ENCODE measurements at places on chromosomes 16 and 17.
A peak's percentile ranks its signal among the peaks of the same experiment; 100 is the strongest.

DNA sequence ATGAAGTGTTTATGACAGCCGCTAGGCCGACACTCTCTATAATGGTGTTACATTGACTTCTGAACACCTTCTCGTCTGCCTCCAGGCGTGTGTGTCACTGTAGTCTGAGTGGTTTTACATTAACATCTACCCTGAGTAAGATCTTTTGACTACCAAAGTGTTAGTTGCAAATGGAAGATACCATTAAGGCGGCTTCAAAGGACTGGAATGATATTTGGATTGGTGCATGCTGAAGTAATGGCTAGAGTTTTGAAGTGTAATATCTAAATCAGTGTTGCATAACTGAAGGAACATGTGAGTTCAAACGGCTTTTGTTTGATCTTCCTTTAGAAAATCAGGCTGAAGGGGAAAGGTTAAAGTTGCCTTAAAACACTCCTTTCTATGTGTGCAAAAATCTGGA, 52.2 kb downstream of the BCAS3 start:
- peak; percentile 65 for DNase-seq

- DNase-seq: no peak
Observed at GRCh38 chr17:20987511-20987910, 55.3 kb downstream of the USP22 start.

DNA sequence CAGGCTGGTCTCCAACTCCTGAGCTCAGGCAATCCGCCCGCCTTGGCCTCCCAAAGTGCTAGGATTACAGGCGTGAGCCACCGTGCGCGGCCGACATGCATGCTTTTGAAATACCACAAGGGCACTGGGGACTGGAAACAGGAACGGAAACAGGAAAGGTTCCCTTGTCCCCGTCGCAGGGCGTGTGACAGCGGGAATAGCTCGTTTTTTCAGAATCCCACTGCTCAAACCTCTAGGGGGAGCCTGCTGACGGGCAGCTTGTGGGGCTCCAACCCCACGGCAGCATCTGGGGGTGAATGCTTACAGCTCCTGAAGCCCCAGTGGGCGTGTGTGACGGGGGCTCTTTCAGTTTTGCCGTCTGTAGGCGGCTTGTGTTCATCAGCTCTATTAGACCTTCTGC, 18.8 kb upstream of the ASGR2 start:
- DNase-seq: no peak

GRCh38 chr16:17921357-17921978, 415.1 kb downstream of the NPIPA8 start:
- DNase-seq: peak; percentile 73

- DNase-seq: no peak
Observed at GRCh38 chr17:77392376-77393273, 251.9 kb downstream of the SEC14L1 start.

- DNase-seq: no peak
Observed at GRCh38 chr16:87100306-87101058, 216.7 kb downstream of the C16orf95 start.

- DNase-seq: no peak
Observed at GRCh38 chr16:12090151-12090530, 113.6 kb downstream of the SNX29 start.

GRCh38 chr16:27980919-27981700, 82.4 kb downstream of the GSG1L start:
- DNase-seq: no peak

GRCh38 chr17:8959312-8959918, 6.1 kb downstream of the PIK3R5 start:
- no peak for DNase-seq

- DNase-seq: no peak
Observed at GRCh38 chr17:17117923-17118322, 75.7 kb downstream of the MPRIP start.

GRCh38 chr16:21685034-21685455, 21.3 kb downstream of the OTOA start:
- DNase-seq: no peak

DNA sequence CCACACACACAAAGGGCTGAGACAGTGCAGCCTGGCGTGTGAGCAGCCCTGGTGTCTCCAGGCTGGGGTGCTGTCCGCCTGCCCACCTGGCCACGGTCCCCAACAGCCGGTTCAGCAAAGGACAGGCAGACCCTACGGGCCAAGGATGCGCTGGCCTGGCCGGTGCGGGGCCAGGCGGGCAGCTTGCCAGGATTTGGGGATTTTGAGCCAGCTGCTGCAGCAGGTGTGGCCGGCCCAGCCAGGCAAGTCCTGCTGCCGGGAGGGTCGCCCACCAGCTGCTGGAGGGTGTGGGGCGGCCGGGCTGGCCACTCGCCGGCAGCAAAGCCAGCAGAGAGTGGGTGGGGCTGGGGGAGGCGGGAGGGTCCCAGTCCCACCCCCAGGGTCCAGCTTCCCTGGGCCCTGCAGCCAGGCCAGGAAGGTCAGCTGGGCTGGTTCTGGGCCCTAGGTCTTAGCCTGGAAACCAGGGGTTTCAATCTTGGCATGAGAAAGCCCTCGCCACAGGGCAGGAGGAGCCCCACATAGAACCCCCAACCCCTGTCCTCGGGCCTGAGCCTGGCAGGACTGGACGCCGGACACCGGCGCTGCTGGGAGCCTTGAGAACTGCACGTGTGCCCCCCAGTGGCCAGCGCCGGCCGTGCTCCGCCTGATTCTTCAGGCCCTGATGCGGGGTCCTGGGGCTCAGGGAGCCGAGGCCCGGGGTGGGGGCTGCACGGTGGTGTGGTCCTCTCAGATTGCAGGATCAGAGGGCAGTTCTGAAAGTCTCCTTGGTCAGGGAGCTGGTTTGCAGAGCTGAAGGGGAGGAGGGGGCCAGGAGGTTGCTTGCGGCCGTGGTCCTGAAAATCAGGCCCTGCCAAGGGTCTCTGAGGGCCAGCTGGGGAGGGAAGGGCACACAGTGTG, 17.6 kb upstream of the SSTR5 start:
- DNase-seq: peak; percentile 60

DNA sequence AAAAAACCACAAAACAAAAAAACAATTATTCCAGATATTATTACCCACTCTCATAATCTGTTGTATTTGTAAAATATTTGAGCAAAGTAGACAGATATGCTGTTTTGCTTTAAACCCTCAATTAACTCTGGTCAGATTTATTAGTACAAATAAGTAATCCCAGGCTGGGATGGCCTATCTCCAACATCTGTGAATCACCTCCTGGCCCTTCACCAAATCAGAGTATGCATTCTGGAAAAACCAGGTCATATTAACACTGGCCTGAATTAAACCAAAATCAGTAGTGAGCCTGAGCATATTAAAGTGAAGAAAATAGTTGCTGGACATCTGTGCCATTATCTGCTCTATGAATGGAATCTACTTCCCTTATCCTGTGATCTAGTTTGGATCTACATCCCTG, 41.0 kb downstream of the STAT3 start:
- no peak for DNase-seq

- DNase-seq: no peak
Observed at GRCh38 chr17:20045476-20045875, 36.3 kb downstream of the SPECC1 start.

DNA sequence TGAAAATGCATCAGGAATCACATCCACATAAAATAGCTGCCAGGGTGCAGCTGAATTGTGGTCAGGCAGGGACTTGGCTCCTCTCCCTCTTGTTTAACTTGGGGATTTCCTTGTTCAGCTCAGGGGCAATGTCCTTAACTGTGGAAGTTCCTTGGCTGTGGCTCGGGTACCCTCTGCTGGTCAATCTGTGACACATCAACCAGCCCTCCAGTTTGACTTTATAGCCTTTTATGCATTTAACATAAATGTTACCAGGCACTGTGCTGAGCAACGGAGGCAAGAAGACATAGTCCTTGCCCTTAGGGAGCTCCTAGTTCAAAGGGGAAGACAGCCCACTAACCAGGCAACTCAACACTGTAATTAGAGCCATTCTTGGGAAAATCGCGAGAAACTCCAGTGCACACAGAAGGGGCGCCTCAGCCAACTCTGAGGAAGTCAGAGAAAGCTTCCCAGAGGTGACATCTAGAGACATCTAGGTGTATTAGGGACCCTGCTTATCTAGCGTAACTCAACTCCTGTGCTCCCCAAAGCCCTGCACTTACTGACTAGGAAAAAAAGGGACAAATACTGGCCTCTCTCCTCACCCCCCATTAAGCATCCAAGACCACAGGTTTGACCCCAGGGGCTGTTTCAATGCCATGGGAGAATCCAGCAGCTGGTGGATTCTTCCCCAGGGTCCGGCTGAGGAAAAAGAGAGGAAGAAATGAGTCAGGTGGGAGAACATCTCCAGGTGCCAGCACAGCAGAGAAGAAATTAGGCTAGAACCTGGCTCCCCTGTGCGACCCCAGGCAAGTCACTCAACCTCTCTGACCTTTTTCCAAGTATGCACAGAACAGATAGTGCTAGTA, 17.3 kb upstream of the EEF2K start:
- DNase-seq: peak; percentile 84

Data from SK-MEL-5 (cell line).